ENCODE measurements at places on chromosomes 2 and 18. TPM values are rescaled to one million over a fixed set of nuclear protein-coding genes. Genes with fewer than 3 reads are reported as not detected.

DNA sequence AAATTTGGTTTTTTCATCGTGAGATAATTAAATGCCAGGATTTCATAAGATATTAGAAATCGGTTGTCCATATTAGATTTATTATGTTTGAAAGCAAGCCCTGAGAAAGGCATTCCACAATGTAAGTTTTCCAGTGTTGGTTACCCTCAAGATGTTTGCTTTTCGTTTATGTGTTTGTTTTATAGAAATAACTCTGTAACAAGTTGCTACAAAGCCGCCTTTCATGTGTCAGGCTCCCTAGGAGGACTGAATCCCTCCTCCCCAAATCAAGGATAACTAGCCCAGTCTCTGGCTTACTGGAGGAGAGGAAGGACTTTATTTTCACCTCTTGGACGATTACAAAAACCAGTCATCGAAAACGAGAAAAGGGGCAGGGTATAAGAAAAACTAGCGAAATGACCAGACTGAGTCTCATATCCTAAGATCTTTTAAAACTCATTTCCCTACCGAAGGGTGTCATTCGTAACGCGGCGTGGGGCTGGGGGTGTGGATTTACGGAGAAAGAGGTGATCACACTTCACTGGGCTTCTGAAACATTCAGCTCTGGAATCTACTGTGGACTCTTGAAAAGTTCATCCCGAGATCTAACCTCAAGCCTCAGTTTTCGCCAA is 1.0 kb upstream of the PEX13 start:
- no peak for DNase-seq

- DNase-seq, result no peak
Observed at GRCh38 chr2:70630761-70631160, 77.1 kb upstream of the TGFA start.

DNA sequence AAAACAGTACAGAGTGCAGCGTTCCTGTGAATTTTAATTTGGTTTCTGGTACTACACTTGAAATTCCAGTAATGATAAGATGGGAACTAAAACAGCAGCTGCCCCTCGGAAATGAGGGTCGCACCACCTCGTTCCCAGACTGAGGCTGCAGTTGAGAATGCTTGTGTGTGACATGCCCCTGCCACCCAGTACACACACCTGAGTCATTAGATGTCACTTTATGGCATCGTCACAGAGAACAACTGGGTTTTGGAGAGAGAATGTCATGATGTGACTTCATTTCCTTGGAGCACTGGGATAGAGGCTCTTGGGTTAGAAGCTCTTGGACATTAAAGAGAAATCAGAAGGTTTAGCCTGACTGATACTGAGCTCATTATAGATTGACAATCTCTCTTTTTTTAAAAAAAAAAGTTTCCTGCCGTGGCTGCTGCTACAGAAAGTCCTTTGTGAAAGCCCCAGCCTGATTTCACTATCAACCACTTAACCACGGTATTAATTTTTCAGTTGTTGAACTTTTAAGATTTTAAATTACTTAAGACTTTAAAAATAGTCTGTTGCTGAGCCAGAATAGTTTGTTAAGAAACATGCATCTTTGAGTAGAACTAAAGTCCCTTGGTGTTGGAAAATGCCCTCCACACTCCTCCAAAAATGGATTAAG is 24.5 kb downstream of the BCL2L11 start:
- no peak for DNase-seq

DNA sequence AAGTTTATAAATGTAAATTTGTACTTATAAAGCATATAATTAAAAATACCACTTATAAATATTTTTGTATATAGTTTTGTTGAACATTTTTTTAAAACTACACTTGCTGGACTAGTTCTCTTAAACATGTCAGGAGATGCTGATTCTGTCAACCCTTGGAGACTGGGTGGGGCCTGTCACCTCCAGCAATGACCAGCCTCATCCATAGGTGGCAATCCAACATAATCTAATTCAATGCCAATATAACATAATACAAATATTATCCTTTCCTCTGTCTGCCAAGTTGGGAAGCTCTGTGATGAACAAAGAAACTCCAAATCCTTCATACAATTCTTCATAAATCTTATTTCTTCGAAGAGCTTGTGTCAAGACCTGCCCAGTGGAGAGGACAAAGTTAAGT is 140.4 kb downstream of the RBMS1 start:
- DNase-seq, result no peak

RGPD3 gene
- total RNA-seq, result 0.18 TPM

GRCh38 chr2:9378433-9379390 is 44.6 kb downstream of the ITGB1BP1 start:
- no peak for DNase-seq

DNA sequence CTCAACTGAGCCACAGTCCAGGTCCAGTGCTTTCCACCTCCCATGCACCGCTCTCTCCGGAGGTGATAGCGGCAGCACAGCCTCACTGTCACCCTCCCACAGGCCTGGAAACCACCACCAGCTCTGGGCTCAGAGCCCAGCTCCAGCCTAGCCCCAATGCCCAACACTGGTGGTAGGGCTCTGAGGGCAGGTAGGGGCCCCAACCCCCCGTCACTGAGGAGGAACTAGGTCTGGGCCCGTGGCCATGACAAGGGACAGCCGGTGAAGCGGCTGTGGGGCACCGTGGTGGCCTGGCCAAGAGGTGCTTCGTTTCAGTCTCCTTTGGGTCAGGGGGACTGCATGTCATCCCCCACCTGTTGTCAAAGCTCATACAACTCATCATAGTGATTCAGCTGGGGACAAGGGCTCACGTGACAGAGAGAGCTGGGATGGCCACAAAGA is 5.5 kb upstream of the TMEM214 start:
- DNase-seq, result no peak

SDC1 gene
- 355 TPM for total RNA-seq
